Stimulated activated CD8-positive, alpha-beta memory T cell treated with anti-CD3 and anti-CD28 coated beads, Interleukin-4, amount 100 ng/mL, for 24 hours (primary cell): ENCODE measurements at places on chromosomes 2 and 18.

- DNase-seq = no peak
Observed at GRCh38 chr18:33755931-33756560, 178.0 kb downstream of the ASXL3 start.

- no peak for DNase-seq
Observed at GRCh38 chr2:134454426-134454825, 200.6 kb downstream of the MGAT5 start.

DNA sequence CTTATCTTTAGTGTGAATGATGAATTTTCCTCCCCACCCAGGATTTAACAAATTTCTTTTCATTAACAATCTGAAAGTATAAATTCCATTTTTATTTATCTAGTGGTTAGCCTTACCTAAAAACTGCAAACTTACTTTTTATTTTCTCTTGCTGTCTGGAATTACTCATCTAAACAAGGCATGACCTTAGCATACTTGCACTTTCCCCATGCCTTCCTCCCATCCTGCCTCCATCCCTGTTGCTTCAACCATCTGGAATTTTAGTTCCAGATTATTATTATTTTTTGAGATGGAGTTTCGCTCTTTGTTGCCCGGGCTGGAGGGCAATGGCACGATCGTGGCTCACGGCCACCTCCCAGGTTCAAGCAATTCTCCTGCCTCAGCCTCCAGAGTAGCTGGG, 35.6 kb downstream of the GDF7 start:
- DNase-seq = no peak

- DNase-seq = no peak
Observed at GRCh38 chr2:142926445-142926844, 49.0 kb downstream of the KYNU start.

DNA sequence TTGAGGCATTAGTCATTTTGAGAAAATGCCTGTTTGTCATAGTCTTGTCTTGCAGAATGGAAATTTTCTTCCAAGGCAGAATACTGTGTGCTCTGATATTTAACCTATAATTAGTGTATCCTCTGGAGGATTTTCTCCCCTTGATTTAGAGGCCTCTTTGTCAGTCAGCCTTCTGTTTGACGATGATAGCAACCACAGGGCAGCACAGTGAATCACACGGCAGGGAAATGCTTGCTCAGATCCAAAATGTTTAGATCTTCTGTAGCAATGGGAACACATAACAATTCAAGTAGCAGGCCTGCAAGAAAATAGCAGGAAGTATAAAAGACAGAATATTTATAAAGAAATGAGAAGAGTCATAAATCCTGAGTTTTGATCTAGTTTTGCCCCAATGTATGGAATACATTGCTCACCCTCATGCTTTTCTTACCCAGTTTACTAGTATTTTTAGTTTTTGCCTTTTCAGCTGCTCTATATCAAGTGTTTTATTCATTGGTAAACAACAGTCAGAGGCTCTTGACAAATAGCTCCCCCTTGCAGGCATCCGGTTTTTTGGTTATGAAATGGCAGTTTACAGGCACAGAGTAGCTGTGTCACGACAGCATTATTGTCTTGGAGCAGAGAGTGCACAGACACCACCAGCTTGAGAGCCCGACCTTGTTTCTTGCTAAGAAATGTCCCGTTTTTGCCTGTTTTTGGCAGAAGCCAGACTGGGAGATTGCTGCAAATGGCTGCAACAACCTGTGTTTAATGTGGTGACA, 185.1 kb downstream of the MYO3B start:
- no peak for DNase-seq

DNA sequence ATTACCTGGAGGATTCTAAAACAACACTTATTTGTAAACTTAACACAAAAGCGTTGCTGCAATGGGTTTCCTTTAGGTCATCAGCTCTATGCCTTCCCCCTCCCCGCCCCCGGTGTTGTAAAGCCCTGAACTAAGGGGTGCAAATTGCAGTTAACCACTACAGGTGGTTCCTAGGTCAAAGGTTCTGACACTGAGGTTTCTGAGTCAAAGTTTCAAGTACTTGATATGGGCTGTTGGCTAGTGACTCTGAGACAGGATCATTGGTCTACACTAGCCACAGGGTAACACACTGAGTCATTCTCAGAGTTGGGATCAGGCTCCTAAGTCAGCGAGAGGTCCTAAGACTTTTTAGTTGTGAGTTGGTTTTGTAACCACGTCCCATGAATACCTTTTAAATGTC, 15.4 kb downstream of the IL1B start:
- DNase-seq = no peak

- no peak for DNase-seq
Observed at GRCh38 chr2:3134026-3134571, 243.5 kb downstream of the EIPR1 start.

DNA sequence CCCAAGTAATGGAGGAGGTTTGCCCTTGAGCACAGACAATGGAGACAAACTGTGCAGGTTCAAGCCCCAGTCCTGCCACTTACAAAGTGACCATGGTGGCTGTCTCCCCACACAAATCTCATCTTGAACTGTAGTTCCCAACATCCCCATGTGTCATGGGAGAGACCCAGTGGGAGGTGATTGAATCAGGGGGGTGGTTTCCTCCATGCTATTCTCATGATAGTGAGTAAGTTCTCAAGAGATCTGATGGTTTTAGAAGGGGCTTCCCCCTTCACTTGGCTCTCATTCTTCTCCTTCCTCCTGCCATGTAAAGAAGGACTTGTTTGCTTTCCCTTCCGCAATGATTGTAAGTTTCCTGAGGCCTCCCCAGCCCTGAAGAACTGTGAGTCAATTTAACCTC, 225.4 kb downstream of the TXNL1 start:
- DNase-seq = no peak

DNA sequence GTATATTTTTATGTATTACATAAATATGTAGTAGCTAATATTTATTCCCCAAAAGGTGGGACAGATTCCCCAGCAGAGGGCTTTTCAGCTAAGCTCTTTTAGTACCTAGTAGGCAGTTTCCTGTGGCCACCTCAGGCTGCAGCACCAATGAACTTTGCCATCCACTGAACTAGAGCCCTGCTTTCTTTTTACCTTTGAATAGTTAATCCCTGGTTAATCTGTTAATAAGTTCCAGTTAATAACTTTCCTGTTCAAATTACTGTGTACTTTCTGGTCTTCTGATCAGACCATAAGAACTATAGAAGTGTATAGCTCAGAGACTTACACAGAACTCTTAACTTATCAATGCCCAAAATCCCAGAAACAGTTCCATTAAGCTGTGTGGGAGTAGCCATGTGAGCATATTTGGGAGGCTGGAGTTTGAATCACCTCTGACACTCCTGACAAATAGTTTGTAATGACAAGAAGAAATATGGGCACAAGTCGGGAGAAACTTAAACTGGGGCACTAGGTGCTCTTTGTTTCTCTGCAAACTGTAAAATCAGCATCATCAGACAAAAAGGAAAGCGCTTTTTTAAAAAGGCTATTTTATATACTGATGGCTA, 40.0 kb downstream of the ASXL2 start:
- no peak for DNase-seq

DNA sequence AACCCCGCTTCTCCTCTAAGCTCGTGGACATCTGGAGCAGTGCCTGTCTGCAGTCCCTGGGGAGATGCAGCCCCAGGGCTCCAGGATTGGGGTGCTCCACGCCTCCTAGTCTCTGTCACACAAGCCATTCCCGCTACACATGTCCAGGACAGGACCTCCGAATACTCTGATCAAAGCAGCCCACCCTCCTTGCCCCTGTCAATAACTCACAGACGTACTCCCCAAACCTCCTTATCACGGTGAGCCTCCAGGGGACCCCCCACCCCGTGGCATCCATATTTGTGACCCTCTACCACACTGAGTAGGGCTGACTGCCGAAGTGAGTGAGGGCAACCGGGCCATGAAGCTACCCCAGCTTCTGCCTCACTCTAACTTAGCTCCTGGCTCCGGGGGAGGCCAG, 727.7 kb downstream of the GALR1 start:
- DNase-seq = no peak

DNA sequence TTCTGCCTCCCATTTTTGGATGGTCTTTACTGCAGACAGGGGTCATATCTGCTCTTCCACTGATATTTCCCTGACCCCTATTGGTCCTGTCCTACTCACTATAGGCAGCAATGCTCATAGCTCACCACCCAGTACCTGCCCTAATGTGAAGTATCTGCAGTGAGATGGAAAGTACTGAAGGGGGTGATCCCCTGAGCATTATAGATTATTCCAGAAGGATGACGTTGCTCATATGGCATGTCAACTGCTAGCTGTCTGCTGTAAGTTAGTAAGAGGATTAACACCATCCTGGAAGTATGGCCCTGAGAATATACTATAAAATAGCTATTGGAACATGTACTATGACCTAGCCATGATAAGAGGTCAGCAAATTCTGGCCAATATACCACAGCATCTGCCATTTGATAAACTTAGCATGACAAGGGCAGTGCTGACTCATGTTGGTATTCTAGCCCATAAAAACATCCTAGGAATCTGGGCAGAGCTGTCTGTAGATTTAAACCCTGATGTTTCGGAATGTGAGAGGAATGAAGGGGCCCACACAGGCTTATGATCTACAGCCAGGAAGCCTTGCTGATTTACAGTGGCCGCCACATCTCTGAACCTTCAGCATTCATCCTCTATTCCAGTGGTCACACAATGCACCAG, 451.4 kb downstream of the TNS1 start:
- no peak for DNase-seq

GRCh38 chr18:55084550-55084949, 125.3 kb upstream of the CCDC68 start:
- DNase-seq = no peak

DNA sequence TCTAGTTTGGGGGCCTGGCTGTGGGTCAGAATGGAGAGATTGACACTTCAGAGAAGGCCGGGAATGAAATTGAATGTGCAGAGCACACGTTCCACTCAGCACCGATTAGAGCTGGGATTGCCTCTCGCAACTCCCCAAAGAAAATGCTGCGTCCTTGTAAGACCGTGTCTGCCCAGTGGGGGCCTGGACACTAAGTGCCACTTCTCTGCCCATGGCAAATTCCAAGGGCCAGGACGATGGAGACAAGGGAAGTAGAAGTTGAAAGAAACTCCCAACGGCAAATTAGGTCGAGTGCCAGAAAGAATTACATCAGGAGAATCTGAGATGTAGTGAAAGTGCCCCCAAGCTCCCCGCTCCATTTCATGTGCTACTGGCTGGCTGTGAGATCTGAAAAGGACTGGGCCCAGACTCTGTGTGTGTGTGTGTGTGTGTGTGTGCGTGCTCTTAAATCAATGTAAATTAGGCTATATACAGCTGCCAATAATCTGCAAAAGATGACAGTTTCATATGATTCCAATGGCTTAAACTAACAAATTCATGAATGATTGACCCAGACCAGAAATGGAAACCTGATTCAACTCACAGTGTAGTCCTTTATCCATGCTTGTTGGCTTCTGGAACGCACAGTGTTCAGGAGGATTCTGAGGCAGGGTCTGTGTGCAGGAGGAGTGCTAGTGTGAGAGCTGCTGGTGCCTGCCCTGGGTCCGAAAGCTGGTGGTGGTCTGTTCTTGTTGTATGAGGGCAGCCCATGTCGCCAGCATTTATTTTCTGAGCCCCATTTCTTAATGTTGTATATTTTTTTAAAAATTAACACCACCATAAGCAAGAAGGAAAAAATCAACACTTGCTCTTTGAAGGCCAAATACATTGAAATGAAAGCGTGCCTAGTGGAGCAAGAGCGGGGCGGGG, 234.3 kb downstream of the AGAP1 start:
- no peak for DNase-seq

- no peak for DNase-seq
Observed at GRCh38 chr18:27366151-27366550, 181.0 kb upstream of the CHST9 start.

- DNase-seq = no peak
Observed at GRCh38 chr2:37873229-37873628, 51.9 kb upstream of the RMDN2 start.

DNA sequence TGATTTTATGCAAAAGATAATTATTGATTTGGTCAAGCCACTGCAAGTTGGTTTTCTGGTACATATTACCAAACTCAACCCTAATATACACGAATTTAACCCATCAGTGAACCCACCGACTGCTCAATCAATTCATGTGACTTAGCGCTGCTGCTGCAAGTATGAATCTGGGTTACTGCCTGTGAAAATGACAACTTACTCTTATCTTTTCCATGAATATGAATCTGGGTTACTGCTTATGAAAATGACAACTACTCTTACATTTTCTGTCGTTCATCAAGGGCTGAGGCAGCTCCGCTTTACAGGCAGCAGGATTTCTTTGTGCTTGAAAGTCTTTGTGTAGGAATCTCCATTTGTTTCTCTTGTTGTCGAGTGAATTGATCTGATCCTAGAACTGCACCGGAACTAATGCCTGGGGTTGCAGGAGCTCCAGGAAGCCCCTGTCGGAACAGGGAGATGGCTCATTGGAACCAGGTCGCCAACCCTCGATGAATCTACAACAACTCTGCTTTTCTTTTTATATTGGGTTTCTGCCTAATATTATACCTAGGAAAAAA, 22.1 kb upstream of the ALKAL2 start:
- DNase-seq = no peak

DNA sequence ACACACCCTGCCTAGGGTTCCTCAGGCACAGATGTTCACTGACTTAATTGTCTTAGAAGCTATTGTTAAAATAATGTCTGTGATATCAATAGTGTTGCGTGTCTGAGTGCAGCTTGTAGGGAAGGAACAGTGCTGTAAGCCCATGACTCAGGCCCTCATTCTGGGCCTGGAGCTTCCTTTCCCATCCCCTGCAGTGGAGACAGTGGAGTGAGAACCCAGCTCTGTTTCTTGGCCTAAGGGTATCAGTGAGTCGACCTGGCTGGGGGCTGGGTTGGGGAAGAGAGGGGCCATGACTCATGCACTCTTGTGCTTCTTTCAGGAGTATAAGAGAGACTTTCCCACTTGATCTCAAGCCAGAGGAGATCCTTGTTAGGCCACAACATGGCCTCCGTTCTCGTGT, 106.8 kb downstream of the HRH4 start:
- DNase-seq = no peak

DNA sequence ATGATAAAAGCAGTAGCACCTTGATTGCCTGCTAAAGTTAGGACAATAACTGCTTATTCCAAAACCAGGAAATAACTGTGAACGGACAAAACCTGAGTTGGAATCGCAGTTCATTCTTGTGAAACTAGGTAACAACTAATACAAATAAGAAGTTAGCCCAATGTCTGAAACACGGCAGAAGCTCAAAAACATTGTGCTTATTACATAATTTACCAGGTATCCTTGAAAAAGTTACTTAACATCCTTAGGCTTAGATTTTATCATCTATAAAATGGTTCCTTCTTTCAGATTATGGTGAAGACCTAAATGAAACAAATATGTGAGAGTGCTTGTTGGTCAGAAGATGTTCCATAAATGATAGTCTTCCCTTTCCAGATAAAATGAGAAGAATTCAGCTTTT, 32.4 kb downstream of the RTN4 start:
- DNase-seq = no peak
